GM23338 (cell line): ENCODE measurements at places on chromosomes 1 and 21. TPM values are rescaled to one million over a fixed set of nuclear protein-coding genes. Genes with fewer than 3 reads are reported as not detected.

OLFML3 gene
- total RNA-seq: 69.9 and 73.6 TPM in 2 replicates

GRCh38 chr1:15414445-15414983 lies 4.8 kb downstream of the EFHD2 start:
- no peaks in the 10 kb centered on the region for H3K36me3 ChIP-seq
- no peak overlapping the region for H3K4me3 ChIP-seq
- H3K27ac ChIP-seq: no peak overlapping the region
- no peaks in the 10 kb centered on the region for H3K4me1 ChIP-seq
- DNase-seq: no peak

DNA sequence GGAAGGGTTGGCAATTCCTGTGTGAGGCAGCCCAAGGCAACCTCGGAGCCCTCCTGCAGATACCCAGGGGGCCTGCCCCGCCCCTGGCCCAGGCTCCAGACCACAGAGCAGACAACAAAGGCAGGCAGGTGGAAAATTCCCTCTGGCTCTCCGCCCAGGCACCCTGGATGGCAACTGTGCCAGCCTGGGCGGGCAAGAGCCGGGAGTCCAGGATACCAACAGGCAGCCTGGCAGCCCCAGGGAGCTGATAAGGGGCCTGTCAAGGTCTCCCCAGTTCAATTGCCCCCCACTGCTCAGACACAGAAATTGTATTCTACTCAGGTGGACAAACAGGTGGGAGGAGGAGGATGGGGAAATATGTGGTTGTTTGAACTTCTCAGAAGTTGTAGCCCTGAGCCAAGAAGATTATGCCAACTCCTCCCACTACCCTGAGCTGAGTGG lies 15.4 kb upstream of the GPR37L1 start:
- no peaks in the 10 kb centered on the region for H3K27me3 ChIP-seq
- H3K27ac ChIP-seq: no peak overlapping the region
- no peaks in the 10 kb centered on the region for H3K36me3 ChIP-seq

- no peaks in the 10 kb centered on the region for H3K36me3 ChIP-seq
- H3K27ac ChIP-seq: no peak overlapping the region
- no peak overlapping the region for H3K4me3 ChIP-seq
- no peaks in the 10 kb centered on the region for H3K4me1 ChIP-seq
- H3K27me3 ChIP-seq: no peaks in the 10 kb centered on the region
- no peak for DNase-seq
These were observed 350.8 kb downstream of the PTPRU start for GRCh38 chr1:29586991-29587745.

- no peak for DNase-seq
- H3K27me3 ChIP-seq: peaks cover 3% of the 10 kb centered on the region; the same call in 1 of the 2 replicates
- no peak overlapping the region for H3K4me3 ChIP-seq
- no peaks in the 10 kb centered on the region for H3K36me3 ChIP-seq
- H3K4me1 ChIP-seq: peaks cover 6% of the 10 kb centered on the region
These were observed 57.7 kb downstream of the VWA5B1 start for GRCh38 chr1:20348326-20348915.

DNA sequence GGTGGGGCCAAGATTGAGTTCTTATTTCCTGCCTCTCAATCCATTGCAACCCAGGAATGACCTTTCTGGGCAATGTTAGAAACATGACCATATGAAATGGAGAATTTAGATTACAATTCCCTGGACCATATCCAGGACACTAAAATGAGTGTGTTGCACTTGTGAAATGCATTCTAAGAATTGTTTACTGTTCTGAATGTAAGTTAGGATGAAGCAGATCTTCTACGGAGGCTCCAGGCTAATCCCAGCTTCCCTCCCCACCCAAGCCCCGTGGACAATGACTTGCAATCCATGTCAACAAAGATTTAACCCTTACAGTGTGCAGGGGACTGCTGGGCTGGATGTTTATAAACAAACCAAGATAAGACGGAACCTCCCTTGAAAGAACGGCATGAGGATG lies 31.7 kb upstream of the HAO2 start:
- no peak for DNase-seq
- no peak overlapping the region for H3K4me3 ChIP-seq
- H3K4me1 ChIP-seq: peaks cover 30% of the 10 kb centered on the region
- H3K36me3 ChIP-seq: no peaks in the 10 kb centered on the region
- H3K27me3 ChIP-seq: no peaks in the 10 kb centered on the region

GRCh38 chr1:232142403-232143314 lies 487.3 kb downstream of the SIPA1L2 start:
- no peaks in the 10 kb centered on the region for H3K27me3 ChIP-seq
- peak overlapping the region; percentile 82 for H3K27ac ChIP-seq
- peak; percentile 56 for DNase-seq
- H3K4me1 ChIP-seq: peaks cover 17% of the 10 kb centered on the region
- H3K36me3 ChIP-seq: no peaks in the 10 kb centered on the region; the same call in 1 of the 2 replicates
- no peak overlapping the region for H3K4me3 ChIP-seq

GRCh38 chr1:10564063-10564462 lies 89.3 kb downstream of the PEX14 start:
- H3K4me3 ChIP-seq: no peak overlapping the region
- H3K27ac ChIP-seq: no peak overlapping the region
- no peaks in the 10 kb centered on the region for H3K36me3 ChIP-seq

SPATA46 gene
- not detected in 2 replicates for total RNA-seq

DNA sequence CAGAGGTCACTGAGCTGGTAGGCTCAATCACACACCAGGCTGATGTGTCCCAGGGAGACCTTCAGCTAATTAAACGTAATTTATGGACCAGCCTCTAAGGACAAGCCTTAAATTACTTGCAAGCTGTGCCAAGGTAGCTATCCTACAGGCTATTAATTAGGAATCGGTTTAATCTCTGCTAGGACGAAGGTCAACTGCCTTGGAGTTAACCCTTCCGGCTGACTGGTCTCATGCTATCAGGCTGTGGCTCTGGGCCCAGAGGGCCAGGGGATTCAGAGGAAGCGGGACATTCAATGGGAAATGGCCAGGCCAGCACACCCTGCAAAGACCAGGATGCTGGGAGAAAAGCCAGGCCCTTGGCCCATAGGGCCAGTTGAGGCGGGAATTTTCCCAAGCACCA lies 19.0 kb downstream of the DHRS3 start:
- no peak overlapping the region for H3K4me3 ChIP-seq
- peaks cover 59% of the 10 kb centered on the region for H3K4me1 ChIP-seq
- no peaks in the 10 kb centered on the region for H3K36me3 ChIP-seq
- 0 out of 2 replicates have a peak, but pooled peaks cover 3% of the 10 kb centered on the region for H3K27me3 ChIP-seq
- no peak for DNase-seq

GRCh38 chr21:15848634-15849560 lies 119.1 kb downstream of the USP25 start:
- no peak overlapping the region for H3K4me3 ChIP-seq
- no peaks in the 10 kb centered on the region for H3K36me3 ChIP-seq
- no peaks in the 10 kb centered on the region for H3K27me3 ChIP-seq
- DNase-seq: no peak
- H3K27ac ChIP-seq: no peak overlapping the region

- peak; percentile 82 for DNase-seq
- peaks cover 58% of the 10 kb centered on the region for H3K4me1 ChIP-seq
- no peaks in the 10 kb centered on the region for H3K27me3 ChIP-seq
These were observed 122.0 kb downstream of the MRPS6 start for GRCh38 chr21:34195335-34195734.

- H3K36me3 ChIP-seq: no peaks in the 10 kb centered on the region
- no peak overlapping the region for H3K4me3 ChIP-seq
- no peak overlapping the region for H3K27ac ChIP-seq
- H3K27me3 ChIP-seq: no peaks in the 10 kb centered on the region
- no peaks in the 10 kb centered on the region for H3K4me1 ChIP-seq
These were observed 259.2 kb downstream of the GREM2 start for GRCh38 chr1:240352769-240353168.

SMYD3 gene
- 31.7 and 34.4 TPM in 2 replicates for total RNA-seq

GRCh38 chr1:235556807-235557206 lies 52.6 kb upstream of the B3GALNT2 start:
- no peak overlapping the region for H3K27ac ChIP-seq
- no peak for DNase-seq
- H3K36me3 ChIP-seq: 0 out of 2 replicates have a peak, but pooled peaks cover under 1% of the 10 kb centered on the region
- H3K4me3 ChIP-seq: no peak overlapping the region
- H3K27me3 ChIP-seq: no peaks in the 10 kb centered on the region

TMEM200B gene
- 8.7 TPM in 2 replicates for total RNA-seq

DNA sequence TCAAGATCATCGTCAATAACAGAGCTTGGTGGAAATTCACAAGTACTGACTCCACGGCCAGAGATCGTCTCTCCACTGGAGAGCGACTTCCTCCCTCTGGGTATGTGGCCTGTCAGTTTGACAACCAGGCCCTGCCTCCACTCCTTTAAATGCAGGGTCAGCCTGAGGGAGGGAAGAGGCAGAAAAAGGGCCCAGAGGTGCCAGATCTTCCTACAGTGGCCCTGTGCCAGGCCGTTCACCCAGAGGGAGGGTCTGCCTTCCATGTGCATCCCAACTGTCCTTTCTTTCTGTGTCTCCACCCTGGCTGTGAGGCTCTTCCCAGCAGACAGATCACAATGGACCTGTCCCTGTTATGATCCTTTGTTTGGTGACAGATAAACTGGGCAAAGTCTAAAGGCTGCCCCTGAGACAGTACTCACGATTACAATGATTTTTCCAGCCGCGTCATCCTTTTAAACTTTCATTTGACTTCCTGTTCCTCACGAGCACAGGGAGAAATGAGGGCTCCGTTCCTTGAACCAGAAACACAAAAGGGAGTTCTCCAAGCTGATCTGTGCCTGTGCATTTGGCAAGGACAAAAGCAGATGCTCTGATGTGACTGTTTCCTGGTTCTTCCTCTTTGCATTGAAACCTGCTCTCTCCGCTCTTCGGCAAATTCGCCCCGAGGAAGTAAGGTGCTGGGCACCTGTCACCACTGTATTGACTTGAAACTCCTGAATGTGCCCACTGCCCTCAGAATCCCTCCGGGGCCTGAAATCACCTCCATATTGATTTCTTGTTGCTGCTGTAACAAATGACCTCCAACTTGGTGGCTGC lies 126.7 kb downstream of the PGBD5 start:
- H3K27me3 ChIP-seq: no peaks in the 10 kb centered on the region
- H3K27ac ChIP-seq: no peak overlapping the region
- H3K36me3 ChIP-seq: no peaks in the 10 kb centered on the region
- peaks cover 8% of the 10 kb centered on the region for H3K4me1 ChIP-seq
- no peak overlapping the region for H3K4me3 ChIP-seq

- H3K27me3 ChIP-seq: no peaks in the 10 kb centered on the region
- DNase-seq: no peak
- no peaks in the 10 kb centered on the region for H3K36me3 ChIP-seq
- no peaks in the 10 kb centered on the region for H3K4me1 ChIP-seq
These were observed 64.2 kb downstream of the HLX start for GRCh38 chr1:220943319-220943996.

DNA sequence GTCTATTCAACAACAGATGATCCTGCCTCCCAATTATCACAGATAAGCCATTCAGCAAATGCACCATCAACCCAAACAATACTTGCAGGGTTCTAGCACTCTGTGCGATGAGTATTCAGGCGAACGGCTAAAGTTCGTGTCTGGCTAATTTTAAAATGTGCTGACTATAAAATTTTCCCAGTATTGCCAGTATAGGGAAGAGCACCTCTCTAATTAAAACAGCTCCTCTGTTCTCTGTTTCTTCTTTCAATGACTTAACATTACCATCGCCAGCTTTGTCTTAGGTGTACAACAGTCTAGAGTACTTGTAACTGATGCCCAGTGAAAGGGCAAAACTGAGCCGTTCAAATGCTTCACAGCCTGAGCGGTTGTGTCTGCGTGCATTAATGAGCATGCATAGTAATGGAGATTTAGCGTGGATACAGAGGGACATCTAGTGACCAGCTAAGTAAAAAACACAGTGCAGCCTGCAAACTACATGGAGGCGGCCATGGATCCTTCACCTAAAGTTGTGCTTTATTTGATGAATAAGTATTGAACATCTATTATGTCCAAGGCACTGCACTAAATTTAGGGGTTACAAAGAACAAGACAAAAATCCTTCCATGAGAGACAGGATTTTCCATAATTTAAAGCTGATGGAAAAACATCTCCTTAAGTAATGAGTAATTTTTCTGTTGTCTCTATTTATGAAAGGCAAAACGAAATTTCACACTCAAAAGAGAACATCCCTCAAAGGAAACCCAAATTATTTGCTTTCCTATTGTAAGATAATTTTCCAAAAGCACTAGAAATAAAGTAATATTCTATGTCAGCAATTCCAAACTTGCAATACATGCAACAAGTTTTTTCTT lies 120.0 kb downstream of the SETD4 start:
- H3K36me3 ChIP-seq: no peaks in the 10 kb centered on the region
- H3K27me3 ChIP-seq: no peaks in the 10 kb centered on the region
- DNase-seq: peak; percentile 80

GRCh38 chr1:155909894-155910293 lies 1.3 kb downstream of the RIT1 start:
- H3K4me1 ChIP-seq: peaks cover 5% of the 10 kb centered on the region; the same call in 1 of the 2 replicates
- no peaks in the 10 kb centered on the region for H3K27me3 ChIP-seq
- peaks cover 36% of the 10 kb centered on the region for H3K36me3 ChIP-seq

C1QB gene
- total RNA-seq: not detected in 2 replicates

GRCh38 chr1:181508486-181509165 lies 25.3 kb downstream of the CACNA1E start:
- DNase-seq: no peak
- H3K36me3 ChIP-seq: no peaks in the 10 kb centered on the region
- no peaks in the 10 kb centered on the region for H3K4me1 ChIP-seq
- H3K27ac ChIP-seq: no peak overlapping the region
- no peaks in the 10 kb centered on the region for H3K27me3 ChIP-seq

GRCh38 chr21:41663805-41664788 lies 102.8 kb downstream of the RIPK4 start:
- DNase-seq: no peak
- no peak overlapping the region for H3K27ac ChIP-seq
- no peaks in the 10 kb centered on the region for H3K27me3 ChIP-seq

DNA sequence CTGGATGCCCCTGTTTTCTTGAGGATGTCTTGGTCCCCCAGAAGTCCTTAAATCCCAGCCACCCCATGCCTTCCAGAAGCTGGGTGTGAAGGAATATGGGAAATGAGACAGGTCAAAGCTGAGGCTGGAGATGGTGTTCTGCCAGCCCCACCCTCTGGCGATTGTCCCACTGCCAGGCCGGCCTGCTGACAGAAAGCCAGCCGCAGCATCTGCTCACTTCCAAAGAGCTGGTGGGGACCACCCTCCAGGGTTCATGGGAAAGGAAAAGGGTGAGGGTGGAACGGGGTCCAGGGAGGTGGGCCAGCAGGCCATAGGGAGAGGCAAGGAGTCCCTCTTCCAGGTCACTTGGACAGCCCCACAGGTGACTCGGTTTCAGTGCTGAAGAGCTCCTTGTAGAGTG lies 1.9 kb upstream of the LINGO4 start:
- H3K27ac ChIP-seq: no peak overlapping the region
- no peak for DNase-seq
- no peak overlapping the region for H3K4me3 ChIP-seq
- no peaks in the 10 kb centered on the region for H3K36me3 ChIP-seq
- H3K27me3 ChIP-seq: no peaks in the 10 kb centered on the region

- no peaks in the 10 kb centered on the region for H3K4me1 ChIP-seq
- H3K27ac ChIP-seq: no peak overlapping the region
- H3K36me3 ChIP-seq: no peaks in the 10 kb centered on the region
- no peaks in the 10 kb centered on the region for H3K27me3 ChIP-seq
These were observed 591.2 kb upstream of the PTBP2 start for GRCh38 chr1:96130432-96130831.

- peaks cover 12% of the 10 kb centered on the region; the same call in 1 of the 2 replicates for H3K4me1 ChIP-seq
- no peak for DNase-seq
- H3K27me3 ChIP-seq: no peaks in the 10 kb centered on the region
These were observed 202.4 kb upstream of the UBE2U start for GRCh38 chr1:64001038-64001437.

DOP1B gene
- total RNA-seq: 9.9 and 18.0 TPM in 2 replicates

ADAM30 gene
- not detected in 2 replicates for total RNA-seq

UBXN10 gene
- total RNA-seq: 0.58 and 0.69 TPM in 2 replicates

LYPLAL1 gene
- total RNA-seq: 9.9 and 20.5 TPM in 2 replicates

GRCh38 chr1:7322283-7322785 lies 448.8 kb upstream of the VAMP3 start:
- no peak for DNase-seq
- no peak overlapping the region for H3K27ac ChIP-seq
- no peak overlapping the region for H3K4me3 ChIP-seq
- H3K36me3 ChIP-seq: no peaks in the 10 kb centered on the region
- H3K4me1 ChIP-seq: no peaks in the 10 kb centered on the region
- H3K27me3 ChIP-seq: no peaks in the 10 kb centered on the region

ATP1A4 gene
- total RNA-seq: 0.23 and 0.63 TPM in 2 replicates

IL12RB2 gene
- 0.31 and 1.7 TPM in 2 replicates for total RNA-seq
